ENCODE measurements at places on chromosomes 6 and 20.

GRCh38 chr6:122153557-122153956, 245.9 kb upstream of the HSF2 start:
- no peak for DNase-seq

- DNase-seq, result no peak
Measured at GRCh38 chr20:54350415-54350814, 125.0 kb upstream of the DOK5 start.

DNA sequence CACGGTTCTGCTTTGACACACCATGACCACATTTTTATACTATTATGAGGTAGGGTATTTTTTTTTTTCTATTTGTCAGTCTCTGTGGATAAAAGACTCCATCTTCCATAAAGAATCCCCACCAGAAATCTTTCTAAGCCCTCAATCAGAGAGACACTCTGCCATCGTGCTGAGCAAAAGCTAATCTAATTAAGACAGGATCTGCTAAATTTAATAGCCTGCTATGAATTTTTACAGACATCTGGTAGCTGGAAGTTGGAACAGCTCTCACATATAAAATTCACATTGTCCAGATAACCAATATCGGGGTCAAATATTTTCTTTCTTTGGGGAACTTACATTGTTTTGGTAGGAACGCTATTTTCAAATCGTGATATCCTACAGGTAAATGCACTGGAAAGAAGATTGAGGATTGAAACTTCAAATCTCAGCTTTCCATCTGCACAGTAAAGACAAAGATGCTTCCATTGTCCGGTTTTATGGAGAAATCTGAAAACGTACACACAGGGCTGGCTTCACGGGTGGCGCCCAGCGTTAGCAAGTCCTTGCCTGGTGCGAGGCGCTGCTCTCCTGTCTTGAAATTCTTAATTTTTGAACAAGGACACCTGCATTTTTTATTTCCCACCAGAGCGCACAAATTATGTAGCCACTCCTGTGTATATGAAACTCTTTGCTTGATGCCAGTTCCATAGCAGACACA, 573.8 kb upstream of the NOX3 start:
- DNase-seq, result peak; percentile 15

GRCh38 chr6:1870251-1870650, 260.5 kb downstream of the FOXC1 start:
- DNase-seq, result no peak

DNA sequence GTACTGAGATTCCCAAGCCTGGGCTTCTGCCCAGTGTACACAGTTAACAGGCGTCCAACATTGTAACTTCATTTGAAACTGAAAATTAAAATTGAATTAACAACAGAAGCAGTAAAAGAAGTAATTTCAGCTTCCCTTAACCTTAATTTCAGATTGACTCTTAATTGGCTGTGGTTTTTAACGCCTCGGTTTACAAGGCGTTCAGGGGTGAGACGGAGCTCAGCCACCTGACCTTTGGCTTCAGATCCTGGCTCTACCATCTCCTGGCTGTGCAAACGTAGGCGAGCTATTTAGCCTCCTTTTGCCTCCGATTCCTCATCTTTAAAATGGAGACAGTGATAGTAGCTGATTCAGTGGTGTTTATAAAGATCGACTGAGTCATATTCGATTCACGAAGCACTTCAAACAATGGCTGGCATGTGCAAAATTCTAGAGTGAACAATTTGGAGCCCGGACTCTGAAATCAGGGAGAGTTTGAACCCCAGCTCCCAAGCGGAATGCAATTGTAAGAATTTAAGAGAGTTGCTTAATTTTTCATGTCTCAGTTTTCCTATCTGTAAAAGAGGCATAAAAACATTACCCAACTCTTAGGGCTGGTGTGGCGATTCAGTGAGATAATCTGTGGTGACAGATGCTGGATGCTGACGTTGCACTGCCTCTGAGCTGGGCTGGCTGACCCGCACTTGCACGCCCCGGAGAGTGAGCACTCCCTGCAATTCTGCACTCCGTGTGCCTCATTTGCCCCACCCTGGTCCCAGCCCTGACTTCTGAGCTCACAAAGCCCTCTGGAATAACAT, 23.5 kb upstream of the OCSTAMP start:
- DNase-seq, result peak; percentile 33

DNA sequence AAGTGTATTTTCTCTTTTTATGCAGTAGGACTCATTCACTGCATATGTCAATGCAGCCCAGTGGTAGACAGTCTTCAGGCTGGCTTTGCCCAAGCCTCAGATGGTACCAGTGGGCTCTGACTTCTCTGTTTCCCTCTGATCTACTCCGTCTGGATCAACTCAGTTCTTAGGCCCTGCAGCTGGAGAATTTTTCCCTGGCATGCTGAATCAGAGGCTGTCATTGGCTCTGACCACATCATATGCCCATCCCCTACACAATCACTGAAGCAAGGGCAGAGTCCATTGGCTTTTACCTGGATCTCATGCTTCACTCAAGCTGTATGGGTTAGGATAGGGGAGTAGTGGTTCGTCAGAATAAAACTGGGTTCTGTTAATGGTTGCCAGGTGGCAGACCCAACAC, 57.8 kb downstream of the KIZ start:
- DNase-seq, result no peak

- no peak for DNase-seq
Measured at GRCh38 chr6:51108563-51109234, 290.0 kb downstream of the TFAP2B start.

DNA sequence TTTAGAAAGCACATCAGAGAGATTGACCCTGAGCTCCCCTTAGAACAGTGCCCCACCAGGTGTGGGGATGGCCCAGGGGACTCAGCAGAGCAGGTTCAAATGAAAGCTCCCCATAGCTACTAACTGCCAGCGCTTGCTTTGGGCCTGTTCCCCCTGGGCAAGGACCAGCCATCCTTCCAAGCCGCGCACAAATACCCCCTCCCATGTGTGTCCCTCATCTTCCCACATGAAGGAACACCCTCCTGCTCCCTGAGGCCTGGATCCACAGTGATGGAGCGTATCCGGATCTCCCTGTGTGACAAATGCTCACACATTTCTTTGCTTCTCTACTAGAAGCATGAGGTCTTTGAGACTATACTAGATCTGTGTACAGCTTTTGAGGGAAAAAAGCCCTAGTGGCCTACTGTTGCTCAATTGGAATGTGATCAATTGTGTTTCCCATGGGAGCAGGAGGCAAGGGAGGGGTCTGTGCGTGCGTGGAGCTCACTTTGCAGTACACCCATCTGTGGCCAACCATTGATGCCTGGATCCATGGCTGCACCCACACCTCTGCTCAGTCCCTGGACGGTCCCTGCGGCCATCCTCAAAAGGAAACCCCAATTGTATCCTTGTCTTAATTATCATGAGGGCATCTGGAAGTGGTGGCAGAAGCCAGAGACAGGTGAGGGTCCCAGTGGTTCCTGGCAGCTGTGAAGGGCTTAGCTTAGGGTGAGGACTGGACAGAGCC, 1.4 kb upstream of the RAET1G start:
- no peak for DNase-seq

DNA sequence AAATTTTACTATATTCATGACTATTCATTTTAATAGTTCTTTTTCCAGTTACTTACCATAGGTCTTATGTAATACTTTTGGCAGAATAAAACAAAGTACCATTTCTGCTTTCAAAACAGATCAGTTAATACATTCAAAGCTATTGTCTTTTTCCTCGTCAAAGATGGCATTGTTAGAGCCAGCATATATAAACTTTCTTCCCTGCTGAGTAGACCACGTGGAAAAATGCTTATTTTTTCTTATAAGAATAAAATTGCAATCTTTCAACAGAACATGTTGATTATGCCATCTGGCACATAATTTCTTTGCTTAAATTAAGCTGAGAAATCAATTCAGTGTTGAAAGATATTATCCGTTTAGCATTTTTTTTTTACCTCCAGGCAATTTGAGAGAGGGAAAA, 34.9 kb upstream of the EXOC2 start:
- no peak for DNase-seq

- DNase-seq, result no peak
Measured at GRCh38 chr6:170272341-170273065, 18.4 kb downstream of the DLL1 start.

GRCh38 chr6:26198722-26199056, 111.5 kb downstream of the HFE start:
- no peak for DNase-seq

- no peak for DNase-seq
Measured at GRCh38 chr6:39037707-39038106, 10.9 kb upstream of the GLP1R start.

- no peak for DNase-seq
Measured at GRCh38 chr6:2857580-2858337, 16.1 kb upstream of the SERPINB1 start.

- DNase-seq, result no peak
Measured at GRCh38 chr6:61841958-61842357, 444.1 kb downstream of the KHDRBS2 start.

DNA sequence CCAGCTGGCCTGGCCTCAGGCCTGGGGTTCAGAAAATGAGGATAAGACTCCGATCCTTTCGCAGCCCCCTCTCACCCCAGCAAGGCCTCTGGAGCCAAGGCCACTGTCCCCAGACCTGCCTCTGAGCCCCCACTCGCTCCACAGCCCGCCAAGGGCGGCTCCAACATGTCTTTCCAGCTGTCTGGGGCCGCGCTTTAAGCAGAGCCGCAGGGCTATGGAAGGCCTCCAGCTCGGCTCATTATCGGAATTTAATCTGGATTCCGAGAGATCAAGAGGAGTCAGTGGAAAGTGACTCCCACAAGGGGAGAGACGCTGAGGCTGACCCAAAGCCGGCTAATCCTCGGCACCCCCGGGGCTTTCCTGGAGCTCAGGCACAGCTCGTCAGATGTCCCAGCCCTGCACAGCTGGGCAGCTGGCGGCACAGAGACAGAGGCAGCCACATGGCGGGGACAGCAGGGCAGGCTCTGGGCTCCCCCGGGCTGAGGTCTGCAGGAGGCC, 41.8 kb downstream of the BMP7 start:
- DNase-seq, result peak; percentile 97

DNA sequence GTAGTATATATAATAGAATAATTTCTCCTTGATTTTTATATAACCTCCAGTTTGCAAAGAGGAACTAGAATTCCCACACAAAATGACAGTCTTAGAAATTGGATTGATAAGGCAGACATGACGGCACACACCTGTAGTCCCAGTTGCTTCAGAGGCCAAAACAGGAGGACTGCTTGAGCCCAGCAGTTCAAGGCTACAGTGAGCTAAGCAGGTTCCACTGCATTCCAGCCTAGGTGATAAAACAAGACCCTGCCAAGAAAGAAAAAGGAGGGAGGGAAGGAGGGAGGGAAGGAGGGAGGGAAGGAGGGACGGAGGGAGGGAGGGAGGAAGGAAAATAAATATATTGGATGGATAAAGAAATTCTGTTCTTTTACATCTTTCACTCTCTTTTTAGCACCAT, 77.6 kb upstream of the SASH1 start:
- no peak for DNase-seq

DNA sequence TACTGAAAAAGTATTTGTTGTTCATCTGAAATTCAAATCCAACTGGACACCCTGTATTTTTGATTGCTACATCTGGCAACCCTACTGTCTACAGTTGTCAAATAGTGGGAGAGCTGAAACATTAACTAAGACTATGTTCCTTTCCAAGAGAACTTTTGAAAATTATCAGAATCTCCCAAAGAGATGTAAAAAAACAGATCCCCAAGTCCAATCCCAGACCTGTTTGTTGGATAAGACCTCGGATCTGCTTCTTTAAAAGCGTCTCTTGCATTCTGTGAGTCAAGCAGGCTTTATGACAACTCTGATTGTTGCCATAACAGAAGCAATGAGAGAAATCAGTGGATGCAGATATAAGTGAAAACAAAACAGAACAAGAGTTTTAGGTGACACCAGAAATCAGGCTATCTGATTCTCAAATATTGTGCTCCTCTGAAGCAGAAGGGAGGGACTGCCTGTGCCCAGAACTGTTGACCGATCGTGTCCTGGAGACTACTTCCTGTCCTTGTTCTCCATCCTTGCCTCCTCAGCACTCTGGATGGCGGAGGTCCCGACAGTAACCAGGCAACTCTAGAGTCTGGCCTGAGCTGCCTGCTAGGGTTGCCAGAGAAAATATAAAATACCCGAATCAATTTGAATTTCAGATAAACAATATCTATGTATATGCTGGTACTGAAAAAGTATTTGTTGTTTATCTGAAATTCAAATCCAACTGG, 853.8 kb downstream of the MAFB start:
- DNase-seq, result no peak

- DNase-seq, result no peak
Measured at GRCh38 chr6:1871724-1872315, 262.1 kb downstream of the FOXC1 start.
